ENCODE measurements at places on chromosomes 7 and 10. TPM values are rescaled to one million over a fixed set of nuclear protein-coding genes. Genes with fewer than 3 reads are reported as not detected.

DNA sequence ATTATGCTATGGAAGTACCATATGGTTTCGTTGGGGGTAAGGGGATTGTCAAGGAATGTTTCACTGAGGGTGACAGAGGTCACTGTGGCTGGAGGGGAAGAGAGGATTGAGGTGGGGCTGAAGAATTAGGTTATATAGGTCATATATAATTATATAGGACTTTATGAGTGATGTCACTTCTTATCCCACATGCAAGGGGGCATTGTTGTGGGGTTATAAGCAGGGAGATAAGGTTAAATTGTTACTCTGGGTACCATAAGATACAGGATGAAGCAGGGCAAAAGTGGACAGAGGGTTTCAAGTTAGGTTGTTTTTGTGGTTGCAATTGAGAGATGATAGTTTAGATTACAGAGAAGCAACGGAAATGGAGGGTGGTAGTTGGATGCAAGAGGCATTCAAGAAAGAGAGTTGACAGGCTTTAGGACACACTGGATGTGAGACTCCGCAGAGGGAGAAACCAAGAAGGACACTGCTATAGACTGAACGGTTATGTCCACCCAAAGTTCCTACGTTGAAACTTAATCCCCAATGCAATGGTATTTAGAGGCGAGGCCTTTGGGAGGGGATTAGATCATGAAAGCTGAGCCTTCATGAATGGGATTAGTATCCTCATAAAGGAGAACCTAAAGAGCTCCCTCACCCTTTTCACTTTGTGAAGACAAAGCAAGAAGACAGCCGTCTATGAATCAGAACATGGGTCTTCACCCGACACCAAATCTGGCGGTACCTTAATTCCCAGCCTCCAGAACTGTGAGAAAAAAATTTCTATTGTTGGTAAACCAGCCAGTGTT is 7.0 kb upstream of the PRR15 start:
- DNase-seq: no peak

DNA sequence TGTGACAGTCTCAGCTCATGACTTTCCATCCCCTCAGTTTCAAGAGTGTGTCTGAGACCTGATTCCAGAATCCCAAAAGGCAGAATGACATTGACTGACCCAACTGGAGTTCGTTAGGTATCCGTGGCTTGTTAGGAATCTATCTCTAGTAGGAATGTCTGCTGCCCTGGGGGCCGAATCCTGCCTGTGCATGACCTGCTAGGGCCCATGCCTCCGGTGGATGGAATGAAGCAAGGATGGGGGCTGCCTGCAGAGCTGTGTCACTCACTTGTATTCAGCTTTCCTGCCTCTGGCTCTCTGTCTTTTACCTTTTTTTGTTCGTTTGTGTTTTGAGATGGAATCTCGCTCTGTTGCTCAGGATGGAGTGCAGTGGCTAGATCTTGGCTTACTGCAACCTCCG is 129.5 kb downstream of the SDK1 start:
- no peak for DNase-seq

DNA sequence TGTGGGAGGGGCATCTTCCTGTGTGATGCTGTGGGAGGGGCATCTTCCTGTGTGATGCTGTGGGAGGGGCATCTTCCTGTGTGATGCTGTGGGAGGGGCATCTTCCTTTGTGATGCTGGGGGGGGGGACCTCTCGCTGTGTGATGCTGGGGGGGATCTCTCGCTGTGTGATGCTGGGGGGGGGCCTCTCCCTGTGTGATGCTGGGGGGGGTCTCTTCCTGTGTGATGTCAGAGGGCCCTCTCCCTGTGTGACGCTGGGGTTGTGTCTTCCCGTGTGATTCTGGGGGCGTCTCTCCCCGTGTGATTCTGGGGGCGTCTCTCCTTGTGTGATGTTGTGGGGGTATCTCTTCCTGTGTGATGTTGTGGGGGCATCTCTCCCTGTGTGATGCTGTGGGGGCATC is 27.9 kb upstream of the DPYSL4 start:
- DNase-seq: no peak

- DNase-seq: no peak
Observed at GRCh38 chr7:142689439-142690120, 59.7 kb upstream of the PRSS1 start.

- no peak for DNase-seq
Observed at GRCh38 chr10:130914367-130914766, 397.2 kb downstream of the TCERG1L start.

DNA sequence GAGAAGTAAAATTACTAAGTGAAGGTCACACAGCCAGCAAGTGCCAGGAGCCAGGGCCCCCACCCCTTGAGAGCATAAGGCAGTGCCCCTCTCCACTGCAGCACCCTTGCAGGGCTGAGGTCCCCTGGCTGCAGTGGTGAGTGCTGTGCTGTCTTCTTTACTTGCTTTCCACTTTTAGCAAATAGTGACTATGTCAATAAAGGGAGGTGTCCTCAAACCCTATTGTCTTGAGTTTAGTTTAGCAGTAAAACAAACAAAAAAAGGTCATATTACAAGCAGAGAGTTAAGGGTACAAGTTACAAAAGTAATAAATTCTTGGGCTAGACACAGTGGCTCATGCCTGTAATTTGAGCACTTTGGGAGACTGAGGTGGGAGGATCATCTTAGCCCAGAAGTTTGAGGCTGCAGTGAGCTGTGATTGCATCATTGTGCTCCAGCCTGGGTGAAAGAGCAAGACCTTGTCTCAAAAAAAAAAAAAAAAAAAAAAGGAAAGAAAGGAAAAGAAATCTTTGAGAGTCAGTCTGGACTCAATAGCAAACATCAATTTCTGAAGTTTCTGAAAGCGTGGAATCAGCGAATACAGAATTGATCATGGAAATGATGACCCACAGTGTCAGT is 39.0 kb upstream of the KIF5B start:
- DNase-seq: no peak

GRCh38 chr7:37927773-37928444 is 7.5 kb downstream of the EPDR1 start:
- no peak for DNase-seq

DNA sequence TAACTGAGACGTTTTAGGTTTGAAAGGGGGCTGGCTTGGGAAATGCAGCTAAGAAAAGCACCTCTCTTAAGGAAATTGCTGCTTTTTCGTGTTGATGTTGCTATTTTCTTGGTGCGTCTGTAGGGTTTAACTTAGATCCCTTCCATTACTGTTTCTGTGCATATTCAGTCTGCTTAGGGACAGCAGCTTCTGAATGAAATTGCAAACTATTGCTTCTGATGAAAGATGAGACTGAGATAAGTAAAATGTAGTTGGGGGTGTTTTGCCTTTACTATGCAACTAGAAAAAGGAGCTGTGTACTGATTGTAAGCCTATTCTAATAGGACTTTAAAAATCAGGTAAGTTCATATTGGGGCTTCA is 772 bp downstream of the HDAC9 start:
- no peak for DNase-seq

- no peak for DNase-seq
Observed at GRCh38 chr7:94297397-94297838, 97.3 kb upstream of the COL1A2 start.

DNA sequence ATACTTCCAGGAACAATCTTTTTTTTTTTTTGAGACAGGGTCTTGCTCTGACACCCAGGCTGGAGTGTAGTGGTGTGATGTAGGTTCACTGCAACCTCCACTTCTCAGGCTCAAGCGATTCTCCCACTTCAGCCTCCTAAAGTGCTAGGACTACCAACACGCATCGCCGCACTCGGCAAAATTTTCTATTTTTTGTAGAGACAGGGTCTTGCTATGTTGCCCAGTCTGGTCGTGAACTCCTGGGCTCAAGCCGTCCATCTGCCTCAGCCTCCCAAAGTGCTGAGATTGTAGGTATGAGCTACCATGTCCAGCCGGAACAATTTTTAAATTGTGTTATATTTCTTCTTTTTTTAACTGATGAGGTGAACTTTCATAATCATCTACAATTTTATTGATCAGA is 2.1 kb downstream of the ZNF511 start:
- DNase-seq: no peak

DNA sequence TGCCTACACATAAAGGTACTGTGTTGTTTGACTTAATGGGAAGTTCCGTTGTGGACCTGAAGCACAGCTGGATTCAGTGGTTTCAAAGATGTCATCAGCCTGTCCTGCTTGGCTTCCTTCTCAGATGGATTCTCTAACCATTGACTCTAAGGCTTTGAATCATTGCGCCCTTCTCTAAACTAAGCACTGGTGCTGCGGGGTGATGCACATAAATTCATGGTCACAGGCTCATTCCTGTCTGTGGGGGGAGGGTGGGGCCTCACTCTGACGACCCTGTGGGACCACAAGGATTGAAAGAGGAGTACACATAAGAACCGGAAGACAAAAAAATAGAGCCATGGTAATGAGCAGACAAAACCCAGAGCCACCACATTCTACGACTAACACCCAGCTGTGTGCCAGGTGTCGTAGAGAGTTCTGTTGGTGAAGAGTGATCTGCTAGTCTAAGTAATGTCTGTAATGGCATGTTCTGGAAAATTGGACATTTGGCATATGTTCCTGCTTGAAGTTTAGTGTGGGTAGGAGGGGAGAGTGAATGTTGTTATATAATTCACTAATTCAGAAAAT is 97.3 kb upstream of the YAE1 start:
- DNase-seq: no peak

GRCh38 chr10:95837783-95838182 is 70.0 kb upstream of the CC2D2B start:
- no peak for DNase-seq

TAS2R5 gene
- total RNA-seq: 10.8 TPM

RAPGEF5 gene
- 41.9 TPM for total RNA-seq

NKX1-2 gene
- total RNA-seq: 0.73 TPM

PTPN20 gene
- 14.8 TPM for total RNA-seq

PPIF gene
- total RNA-seq: 39.3 TPM

All from breast epithelium (tissue), 4 donors.